ENCODE measurements at places on chromosomes 2 and 18.

DNA sequence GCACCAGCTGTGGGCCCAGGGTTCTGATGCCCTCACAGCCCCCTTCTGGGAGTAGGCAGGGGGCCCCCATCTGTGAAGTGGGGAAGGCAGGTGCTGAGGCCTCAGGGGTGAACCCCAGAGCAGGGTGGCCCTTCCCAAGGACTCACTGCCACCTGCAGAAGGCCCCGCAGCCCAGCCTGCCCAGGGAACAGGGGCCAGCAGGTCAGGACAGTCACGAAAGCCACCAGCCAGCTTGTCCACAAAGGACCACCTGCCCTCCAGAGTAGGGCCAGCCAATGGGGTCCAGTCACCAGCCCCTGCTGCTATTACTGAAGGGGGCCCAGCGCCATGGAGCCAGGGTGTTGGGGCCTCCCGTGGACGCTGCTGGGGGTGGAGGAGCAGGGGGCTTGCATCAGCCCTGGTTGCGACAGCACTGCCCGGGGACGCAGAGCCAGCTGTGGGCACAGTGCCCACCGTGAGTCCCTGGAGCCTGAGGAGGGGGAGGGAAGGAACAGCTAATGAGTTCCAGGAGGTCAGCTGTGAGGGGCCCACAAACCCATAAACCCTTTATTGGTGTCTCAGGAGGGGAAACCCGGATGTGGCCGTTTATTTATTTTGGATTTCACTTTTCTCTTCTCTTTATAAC lies 11.5 kb upstream of the SNED1 start:
- no peak for DNase-seq

GRCh38 chr2:182852090-182852489 lies 14.3 kb downstream of the FRZB start:
- DNase-seq: no peak

GRCh38 chr2:206800506-206801417 lies 35.4 kb downstream of the FASTKD2 start:
- DNase-seq: peak; percentile 59

GRCh38 chr2:159898441-159898840 lies 100.4 kb upstream of the CD302 start:
- DNase-seq: no peak

DNA sequence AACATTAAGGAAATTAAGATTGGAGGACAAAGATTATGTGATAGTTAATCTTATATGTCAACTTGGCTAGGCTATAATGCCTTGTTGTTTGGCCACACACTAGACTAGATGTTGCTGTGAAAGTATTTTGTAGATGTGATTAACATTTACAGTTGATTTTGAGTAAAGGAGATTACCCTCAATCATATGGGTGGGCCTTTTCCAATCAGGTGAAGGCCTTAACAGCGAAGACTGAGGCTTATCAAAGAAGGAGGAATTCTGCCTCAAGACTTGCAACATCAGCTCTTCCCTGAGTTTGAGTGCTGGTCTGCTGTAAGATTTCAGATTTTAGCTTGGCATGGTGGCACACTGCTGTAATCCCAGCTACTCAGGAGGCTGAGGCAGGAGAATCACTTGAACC lies 250.3 kb downstream of the CDH20 start:
- DNase-seq: no peak

DNA sequence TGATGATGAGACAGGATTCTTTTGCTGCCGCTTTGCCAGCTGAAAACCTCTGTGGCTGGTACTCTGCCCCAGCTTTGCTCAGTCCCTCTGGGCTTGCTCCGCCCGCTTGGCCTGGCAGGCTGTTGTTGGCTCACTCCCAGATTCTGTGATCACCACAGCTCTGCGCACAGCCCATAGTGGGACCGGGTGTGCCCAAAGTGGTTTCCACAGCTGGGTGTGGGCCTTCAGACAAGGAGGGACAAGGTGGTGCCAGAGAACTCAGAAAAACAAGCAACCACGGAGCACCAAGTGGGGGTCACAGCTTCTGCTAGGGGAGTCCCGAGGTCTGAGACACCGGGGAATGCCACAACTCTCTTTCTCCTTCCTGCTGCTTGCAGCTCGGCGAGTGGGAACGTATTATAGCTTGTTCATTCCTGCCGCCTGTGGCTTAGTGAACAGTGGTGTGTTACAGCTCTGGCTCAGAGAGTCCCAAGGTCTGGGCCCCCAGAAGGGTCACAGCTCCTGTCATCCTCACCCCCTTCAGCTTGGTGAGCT lies 9.2 kb upstream of the KYNU start:
- no peak for DNase-seq

GRCh38 chr2:120551522-120551921 lies 184.1 kb upstream of the GLI2 start:
- DNase-seq: no peak

- no peak for DNase-seq
Observed at GRCh38 chr2:189249901-189250300, 70.3 kb upstream of the COL5A2 start.

DNA sequence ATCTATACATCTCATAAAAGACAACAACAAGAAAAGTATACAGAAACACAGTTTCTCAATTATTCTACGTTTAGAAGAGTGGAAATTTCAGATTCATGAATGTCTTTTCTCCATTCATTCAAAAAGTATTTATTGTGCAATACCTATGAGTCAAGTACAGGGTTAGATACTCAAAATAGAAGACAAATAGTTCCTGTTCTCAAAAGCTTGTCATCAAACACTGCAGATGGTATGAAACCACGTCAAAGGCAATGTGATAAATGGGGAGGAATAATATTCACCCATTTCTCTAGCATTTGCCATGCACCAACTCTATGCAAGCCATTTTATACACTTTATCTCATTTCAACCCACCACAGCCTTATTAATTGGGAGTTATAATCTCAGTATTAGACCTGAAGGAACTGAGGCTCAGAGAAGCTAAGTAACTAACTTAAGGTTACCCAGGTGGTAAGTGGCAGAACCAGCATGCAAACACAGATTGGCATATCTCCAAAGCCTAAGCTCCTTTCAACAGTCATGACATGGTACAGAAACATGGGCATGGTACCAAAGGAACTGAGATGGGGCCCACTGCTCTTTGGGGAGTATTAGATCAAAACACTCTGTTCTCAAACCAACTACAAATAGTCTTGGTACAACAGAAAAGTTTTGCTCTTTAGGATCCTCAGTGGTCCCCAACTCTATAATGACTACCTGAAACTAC lies 67.2 kb upstream of the NPAS2 start:
- no peak for DNase-seq

DNA sequence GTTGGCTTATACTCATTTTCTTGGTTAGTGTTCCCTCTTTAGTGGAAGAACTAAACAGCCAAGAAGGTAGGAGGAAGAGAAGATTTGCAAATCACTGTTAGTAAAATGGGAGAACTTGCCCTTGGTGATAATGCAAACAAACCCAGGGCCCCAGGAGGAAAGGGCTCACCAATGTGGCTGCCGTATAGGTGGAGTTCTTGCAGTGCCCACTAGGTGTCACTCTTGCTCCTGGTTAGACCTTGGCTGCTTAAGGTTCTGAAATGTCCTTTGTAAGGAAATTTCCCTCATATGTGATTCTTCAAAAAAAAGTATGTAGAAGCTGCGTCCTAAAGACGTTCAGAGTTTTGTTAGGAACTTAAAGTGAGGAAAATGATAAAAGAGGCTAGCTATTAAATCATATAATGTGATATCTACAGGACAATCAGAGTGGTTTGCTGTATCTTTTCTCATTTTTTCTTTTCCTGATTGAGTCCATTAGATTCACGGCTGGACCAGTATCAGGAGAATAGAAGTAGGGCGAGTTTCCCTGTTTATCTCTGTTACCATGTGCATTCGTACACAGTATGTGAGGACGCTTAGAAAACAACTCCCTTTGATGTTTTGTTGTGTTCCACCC lies 48.6 kb downstream of the RPIA start:
- DNase-seq: peak; percentile 69

DNA sequence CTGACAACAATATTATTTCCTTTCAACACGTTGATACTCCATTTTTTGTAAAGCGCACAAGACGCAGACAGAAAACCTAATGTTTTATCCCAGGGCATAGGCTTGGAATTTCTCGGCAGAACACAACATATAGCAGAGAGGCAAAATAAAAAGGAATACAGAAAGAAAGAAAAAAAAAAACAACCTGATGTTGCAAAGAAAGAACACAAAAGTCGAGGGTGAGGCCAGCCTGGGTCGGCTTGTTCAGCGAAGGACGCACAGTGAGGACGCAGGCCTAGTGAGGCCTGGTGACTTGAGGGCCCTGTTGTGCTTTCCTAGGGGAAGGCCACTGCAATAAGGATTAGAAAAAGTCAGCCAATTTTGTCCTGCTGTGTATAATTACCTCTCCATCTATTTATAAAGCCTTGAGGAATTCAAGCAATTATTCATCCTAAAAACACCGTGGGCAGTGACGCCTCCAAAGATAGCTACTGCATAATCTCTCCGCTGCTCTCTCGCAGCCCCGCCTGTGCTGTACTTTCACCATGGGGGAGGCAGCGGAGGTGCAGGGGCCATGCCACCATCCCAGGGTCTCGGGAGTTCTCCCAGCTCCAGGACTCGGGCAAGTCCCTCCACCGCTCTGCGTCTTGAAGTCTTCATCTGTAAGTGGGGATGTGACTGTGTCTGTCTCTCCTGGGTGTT lies 61.9 kb upstream of the SH3RF3 start:
- no peak for DNase-seq

DNA sequence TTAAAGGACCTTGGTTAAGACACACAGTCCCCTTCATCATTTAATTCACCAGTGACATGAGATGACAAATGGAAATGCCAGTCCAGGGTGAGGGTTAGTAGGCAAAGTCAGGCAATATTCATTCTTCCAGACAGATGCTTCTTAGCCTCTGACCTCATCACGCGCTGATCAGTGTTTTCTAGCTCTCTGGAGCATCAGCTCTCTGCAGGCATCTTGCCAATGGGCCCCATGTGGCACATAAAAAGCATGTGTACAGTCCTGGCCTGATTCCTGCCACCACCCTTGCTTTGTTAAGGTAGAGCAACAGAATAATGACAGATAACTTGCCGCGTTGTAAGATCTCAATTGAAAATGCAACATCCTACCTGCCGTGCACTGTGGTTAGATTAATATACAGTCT lies 20.3 kb upstream of the NPAS2 start:
- DNase-seq: no peak

DNA sequence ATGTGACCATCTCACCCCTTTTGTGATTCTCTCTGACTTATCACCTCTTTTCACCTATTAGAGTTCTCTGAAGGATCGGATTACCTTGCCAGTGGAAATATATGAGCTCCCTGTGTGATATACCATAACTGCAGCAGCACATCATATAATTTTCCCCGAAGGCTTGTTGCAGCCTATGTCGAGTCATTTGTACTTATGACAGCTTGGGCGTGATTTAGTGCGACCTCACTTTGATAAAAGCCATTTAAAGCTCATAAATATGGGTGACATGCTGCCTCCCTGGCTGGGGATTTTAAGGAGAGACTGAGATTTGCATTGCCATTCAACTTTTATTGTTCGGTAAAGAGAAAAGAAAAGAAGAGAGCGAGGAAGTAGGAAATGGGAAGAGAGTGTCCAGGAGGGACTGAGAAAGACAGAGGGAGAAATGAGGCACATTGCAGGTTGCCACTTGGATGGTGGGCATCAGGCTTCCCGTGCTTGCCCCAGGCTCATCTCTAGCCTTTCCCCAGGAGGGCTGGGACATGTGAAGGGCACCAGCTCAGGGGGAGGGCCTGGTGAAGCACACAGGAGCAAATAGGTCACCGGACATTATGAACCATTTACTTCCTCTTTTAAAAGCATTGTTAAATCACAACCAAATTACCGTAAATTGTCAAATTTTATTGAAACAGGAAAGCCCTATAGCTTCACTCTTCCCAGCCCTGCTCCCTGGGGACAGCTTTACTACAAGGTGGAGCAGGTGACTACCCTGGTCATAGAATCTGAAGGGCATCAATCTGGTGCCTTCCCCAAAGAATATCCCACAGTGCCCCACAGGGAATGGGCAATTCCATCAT lies 161.3 kb downstream of the SETBP1 start:
- DNase-seq: no peak

DNA sequence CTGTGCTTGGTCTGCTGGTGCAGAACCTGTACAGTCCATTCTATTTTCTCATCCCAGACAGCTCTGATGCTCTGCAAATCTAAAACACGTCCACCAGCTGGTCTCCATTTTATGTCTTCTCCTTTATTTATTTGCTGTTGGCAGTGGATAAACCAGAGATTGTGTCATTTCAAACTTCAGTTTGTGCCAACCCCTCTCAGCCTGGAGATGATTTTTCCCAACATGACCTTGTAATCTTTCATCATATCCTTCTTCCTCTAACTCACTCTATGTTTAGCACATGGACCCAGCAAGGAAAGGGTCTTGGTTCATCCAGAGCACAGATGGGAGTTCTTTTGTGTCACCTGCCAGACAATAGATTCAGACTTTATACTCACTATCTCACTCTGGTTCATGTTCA lies 273.2 kb downstream of the MTX2 start:
- no peak for DNase-seq

DNA sequence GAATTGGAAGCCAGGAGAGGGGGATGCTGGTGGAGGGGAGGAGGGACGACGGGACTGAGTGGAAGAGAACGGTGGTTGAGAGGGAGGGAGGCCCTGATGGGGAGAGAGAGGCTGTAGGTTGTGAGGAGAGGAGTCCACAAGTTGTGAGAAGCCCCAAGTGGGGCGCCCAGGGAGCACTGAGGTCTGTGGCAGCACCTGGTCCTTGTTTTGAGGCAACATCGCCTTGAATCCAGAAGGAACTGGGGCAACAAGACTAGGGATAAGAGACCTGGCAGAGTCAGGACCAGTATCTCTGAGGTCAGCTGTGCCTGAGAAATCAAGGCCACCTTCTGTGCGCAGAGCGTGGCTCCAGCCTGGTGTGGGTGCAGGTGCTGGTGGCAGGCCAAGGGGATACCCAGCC lies 1.1 kb downstream of the PRR30 start:
- no peak for DNase-seq

DNA sequence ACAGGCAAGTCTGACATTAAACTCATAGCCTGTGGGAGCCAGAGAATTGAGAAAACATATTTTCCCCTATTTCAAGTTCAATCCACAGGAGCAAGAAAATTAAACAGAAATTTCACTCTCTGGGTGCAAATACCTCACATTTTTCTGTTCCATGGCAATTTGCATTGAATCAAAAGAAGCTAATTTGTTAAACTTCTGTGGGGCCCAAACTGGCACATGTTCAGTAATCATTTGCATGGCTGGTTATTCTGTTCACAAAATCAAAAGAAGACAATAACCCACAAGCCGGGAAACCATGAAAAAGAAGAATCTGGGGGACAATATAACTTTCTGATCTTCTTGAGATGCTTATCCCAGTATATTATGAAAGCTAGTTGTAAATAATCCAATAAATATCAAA lies 363.1 kb downstream of the LRP1B start:
- no peak for DNase-seq

DNA sequence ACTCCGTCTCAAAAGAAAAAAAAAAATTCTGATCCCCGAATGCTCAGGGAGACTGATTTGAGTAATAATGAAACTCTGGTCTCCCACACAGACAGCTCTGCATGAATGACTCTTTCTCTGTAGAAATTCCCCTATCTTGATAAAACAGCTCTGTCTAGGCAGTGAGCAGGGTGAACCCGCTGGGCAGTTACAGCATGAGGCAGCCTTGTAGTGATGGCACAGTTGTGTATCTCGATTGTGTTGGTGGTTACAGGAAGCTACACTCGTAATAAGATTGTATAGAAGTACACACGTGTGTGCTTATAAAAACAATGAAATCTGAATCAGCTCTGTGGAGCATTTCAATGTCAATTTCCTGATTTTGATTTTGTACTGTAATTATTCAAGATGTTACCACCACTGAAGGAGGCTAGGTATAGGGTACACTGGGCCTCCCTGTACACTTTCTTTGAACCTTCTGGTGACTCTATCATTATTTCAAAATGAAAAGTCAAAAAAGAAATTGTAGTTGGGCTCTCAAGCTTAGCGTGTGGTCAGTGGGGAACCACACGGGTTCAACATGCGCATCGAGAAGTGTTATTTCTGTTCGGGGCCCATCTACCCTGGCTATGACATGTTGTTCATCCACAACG lies 34.9 kb upstream of the ATP8B1 start:
- no peak for DNase-seq
